ENCODE measurements at places on chromosomes 3 and 15. TPM values are rescaled to one million over a fixed set of nuclear protein-coding genes. Genes with fewer than 3 reads are reported as not detected.

DNA sequence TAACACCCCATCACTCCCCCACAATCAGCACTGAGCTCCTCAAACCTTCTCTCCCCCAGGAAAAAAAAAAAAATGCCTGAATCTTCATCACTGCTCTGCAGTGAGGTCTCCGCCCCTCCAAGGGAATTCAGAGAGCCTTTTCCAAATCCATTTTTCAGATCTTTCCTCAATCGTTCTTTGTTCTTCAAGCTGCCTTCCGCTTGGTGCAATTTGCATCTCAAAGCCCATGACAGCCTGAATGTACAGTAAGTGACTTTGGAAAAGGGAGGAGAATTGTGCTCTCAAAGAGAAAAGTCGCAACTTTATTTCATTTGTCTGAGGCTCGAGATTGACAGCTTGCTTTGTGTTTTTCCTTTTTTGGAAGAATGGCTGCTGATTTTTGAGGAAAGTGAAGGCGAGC, 75.0 kb downstream of the CORO2B start:
- DNase-seq = no peak

- no peak for DNase-seq
Observed at GRCh38 chr3:186651678-186652215, 11.5 kb downstream of the FETUB start.

DNA sequence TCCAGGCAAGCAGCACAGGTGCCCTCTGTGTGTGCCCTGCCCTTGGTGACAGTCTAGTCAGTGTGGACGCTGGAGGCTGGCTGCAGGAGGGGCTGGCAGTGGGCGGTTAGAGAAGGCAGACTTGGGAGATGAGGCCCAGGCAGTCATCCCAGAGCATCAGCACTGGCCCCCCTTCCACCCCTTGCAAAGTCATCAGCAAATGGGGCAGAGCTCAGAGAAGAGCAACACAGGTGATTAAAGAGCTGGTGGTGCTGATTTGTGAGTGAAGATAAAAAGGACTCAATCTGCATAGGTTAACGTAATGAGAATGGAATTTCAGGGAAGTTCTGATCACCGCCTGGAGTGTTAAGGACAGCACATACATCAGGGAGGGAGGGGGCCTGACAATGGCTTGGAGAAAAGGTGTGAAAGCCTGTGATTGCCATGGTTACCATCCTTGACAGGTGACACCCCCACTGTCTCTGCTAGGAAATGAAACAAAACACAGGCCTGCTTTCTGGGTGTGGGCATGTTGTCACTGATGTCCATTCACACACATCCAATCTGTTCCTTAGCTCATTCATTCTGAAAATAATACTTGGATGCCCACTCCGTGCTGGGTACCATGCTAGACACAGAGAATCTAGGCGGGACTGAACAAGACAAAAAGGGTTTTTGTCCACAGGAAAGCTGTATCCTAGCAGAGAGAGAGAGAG, 269.6 kb upstream of the ST8SIA2 start:
- no peak for DNase-seq

DNA sequence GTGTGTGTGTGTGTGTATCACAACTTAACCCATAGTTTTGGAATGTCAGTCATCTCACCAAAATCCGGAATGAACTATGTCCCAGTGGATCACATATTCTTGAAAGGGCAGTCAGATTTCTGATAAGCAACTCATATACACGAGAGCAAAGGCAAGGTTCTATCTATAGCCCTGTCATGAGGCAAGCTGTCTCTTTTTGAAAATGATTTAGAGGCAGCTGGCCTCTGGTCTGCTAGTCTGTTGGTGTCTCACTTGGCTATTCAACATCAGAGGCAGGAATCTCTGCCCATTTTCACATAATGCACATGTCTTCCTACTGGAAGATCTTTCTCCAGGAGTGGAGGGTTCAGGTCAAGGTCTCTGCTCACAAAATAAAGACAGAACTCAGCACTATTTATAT, 79.8 kb downstream of the CNTN6 start:
- no peak for DNase-seq

GRCh38 chr3:164890061-164890460, 188.2 kb downstream of the SI start:
- no peak for DNase-seq

DNA sequence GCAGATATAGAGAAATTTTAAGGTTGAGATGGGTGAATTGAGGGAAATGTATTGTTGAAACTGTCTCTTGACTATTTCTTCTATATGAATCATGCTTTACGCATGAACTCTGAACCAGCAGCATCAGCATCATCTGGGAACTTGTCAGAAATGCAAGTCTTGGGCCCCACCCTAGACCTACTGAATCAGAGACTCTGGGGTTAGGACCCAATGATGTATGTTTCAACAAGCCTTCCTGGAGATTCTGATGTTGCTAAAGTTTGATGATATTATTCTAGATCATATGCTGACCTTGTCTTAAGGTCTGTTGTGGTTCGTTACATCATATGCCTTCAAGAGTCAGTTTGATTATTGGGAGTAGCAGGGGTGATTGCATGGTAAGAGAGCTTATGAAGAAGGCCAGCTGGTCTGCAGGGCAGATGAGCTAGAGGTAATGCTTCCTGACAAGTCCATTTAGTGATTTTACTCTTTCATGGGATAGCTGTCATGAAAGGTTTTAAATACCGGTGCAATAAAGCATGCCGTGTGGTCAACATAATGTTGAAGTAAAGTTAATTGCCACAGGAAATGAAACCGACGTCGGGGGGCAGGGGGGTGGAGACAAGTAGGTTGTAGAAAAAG, 152.4 kb upstream of the MRPL3 start:
- DNase-seq = no peak

DNA sequence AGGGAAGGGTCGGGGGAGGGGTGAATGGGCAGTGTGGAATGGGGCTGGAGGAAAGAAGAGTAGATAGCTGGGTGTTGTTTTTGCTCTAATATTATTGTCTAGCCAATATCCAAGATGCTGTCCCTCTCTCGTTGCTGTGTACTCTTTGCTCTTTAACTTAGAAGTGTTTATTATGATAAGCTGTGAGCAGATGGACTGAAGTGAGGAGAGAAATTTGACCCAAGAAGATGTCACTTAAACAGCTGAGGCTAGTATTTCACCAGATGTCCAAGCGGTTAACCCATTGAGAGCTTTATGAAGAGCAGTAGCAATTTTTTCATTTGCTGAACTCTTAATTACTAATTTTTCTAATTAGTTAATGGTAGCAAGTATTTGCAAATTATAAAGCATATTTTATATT, 212.2 kb upstream of the TP63 start:
- peak; percentile 63 for DNase-seq

- no peak for DNase-seq
Observed at GRCh38 chr3:122996038-122996580, 31.5 kb downstream of the SEMA5B start.

DNA sequence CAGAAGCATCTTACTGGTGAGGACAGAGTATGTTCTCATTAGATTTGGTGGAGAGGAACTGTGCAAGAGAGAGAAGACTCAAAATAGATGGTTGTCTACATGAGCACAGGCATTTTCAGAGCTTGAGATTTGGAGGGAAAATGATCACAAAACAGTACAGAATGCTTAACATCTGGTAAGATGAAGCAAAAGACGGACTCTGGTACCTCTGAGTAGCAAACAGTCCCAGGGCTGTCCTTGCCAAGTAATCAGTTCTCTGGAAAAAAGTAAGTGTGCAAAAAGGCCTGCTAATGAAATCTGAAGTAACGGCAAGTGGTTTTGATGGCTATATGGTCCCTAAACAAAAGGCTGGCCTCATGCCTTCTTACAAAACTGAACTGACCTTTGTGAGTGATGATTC, 414.2 kb downstream of the CNTN4 start:
- DNase-seq = no peak

- DNase-seq = peak; percentile 70
Observed at GRCh38 chr15:62912808-62913207, 129.7 kb upstream of the TPM1 start.

ISLR2 gene
- not detected for total RNA-seq

GALNT15 gene
- total RNA-seq = 2.1 TPM

BLOC1S6 gene
- 80.0 TPM for total RNA-seq

SCN11A gene
- not detected for total RNA-seq

GOLGA8H gene
- 0.77 TPM for total RNA-seq
